NCI-H69 (cell line): ENCODE measurements at places on chromosomes 13 and 19.

GRCh38 chr19:12766051-12766521, 9.3 kb downstream of the HOOK2 start:
- DNase-seq = peak; percentile 92

DNA sequence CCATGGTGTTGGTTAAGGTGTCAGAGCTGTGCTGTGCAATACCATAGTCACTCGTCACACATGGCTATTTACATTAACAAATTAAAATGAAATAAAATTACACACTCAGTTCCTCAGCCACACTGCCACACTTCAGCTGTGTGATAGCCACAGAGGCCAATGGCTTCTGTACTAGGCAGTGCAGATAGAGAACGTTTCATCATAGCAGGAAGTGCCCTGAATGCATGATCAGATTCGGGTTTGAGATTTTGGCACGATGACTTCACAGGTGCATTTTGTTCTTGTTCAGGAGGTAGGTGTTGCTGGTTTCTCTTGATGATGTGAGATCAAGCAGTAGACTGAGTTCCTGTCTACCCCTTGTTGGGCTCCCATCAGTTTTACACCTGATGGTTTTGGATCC, 6.5 kb downstream of the ARMC6 start:
- no peak for DNase-seq

- no peak for DNase-seq
Observed at GRCh38 chr19:40143612-40144011, 47.6 kb upstream of the MAP3K10 start.

DNA sequence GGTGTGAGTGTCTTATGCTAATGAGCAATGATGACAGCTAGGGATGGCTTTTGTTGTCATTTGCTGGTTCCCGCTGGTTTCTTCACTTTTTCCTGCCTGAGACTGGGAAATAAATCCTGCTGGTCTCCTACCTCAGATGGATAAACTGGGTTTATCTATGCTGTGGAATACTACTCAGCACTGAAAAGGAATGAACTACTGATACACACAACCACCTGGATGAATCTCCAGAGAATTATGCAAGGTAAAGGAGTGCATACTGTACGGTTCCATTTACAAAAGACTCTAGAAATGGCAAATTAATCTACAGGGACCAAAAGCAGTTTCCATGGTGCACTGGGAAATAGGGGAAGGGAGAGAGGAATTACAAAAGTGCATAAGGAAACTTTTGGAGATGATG, 41.2 kb upstream of the UBE2L5 start:
- DNase-seq = no peak

DNA sequence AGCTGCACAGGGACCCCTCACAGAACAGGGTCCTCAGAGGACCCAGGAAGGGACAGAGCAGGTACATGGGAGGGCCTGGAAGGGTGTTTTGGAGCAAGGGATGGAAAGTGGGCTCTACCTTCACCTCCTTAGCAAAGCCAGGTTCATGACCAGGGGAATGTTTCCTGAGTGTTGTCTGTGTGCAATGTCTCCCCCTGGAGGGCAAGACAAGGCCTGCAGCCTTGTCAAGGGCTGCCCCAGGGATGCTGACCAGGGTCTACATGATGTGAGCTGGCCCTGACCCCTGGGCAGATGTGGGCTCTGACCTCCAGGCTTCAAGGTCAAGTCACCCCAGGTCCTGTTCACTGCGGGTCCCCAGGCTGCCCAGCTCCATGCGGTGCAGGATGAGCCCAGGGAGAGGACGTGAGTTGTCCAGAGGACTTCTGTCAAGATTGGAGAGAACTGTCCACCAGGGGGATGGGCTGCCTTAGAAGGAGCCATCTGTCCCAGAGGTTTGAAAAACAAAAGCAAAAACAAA, 1.0 kb upstream of the CEACAM1 start:
- DNase-seq = peak; percentile 67

DNA sequence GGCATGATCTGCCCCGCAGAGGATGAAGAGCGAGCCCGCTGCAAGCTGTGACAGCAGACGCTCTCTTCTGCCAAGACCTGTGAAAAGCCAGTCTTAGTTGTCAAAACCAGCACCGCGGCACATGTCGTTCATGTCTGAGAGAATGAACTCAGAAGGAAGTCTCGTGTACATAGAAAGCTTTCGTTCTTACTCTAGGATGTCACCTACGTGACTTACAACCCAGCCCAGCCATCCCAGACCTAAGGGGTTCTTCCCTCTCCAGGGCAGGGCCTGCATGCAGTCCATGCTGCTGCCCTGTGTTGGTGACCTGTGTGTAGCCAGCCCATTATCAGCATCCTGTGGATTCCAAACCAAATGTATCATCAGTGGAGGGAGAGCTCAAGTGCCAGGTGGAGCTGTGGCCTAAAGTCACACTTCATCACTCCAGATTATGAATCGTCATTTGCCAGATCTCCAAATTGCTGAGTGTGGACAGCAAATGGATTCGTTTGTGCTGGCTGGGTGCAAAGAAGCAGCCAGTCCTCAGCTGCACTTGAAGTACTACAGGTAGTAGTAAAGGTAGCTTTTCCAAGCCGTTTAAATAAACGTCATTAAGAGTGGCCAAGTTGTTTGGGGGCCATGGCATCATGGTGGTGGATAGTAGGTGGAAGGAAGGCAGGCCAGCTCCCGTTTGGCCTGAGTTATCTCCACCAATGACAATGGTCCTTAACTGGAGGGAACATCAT, 73.9 kb upstream of the GPR183 start:
- no peak for DNase-seq

DNA sequence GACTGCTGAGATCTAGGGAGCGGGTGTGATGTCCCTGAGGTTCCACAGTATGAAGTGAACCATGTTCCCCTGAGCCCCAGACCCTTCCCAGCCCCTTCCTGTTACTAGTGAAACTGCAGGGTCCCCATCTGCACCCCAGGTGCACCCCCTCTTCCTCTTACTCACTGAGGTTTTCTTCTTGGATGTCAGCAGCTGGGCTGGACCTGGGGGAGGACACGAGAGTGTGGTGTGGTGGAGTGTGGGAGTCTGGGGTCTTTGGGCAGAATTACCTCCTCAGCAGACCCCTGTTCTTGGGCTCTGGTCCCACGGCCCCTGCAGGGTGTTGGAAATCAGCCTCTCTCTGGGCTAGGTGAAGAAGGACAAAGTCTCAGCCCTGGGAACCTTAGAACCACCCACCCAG, 3.3 kb upstream of the LILRA6 start:
- DNase-seq = no peak

GRCh38 chr13:113946409-113947181, 27.3 kb downstream of the C13orf46 start:
- no peak for DNase-seq

GRCh38 chr19:13104360-13104847, 1.7 kb upstream of the LYL1 start:
- DNase-seq = no peak

GRCh38 chr13:69199664-69200063, 908.0 kb upstream of the ATXN8OS start:
- DNase-seq = peak; percentile 73

DNA sequence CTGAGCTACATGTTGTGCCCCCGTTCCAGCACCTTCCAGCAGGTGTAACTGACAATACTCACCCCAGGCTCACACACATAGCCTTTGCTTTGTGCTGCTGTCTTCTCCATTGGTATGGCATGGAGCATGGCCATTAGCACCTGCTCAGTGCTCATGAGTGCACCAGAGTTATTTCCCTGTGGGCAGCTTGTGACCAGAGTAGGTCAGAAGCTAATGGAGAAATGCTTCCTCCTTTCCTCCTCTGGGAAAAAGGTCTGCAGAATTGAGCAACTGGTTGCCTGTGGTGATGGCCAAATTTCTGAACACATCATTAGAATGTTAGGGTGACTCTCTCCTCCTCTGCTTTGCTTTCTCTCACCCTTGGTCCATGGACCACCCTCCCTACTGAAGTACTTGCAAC, 344.5 kb upstream of the TMTC4 start:
- DNase-seq = no peak

DNA sequence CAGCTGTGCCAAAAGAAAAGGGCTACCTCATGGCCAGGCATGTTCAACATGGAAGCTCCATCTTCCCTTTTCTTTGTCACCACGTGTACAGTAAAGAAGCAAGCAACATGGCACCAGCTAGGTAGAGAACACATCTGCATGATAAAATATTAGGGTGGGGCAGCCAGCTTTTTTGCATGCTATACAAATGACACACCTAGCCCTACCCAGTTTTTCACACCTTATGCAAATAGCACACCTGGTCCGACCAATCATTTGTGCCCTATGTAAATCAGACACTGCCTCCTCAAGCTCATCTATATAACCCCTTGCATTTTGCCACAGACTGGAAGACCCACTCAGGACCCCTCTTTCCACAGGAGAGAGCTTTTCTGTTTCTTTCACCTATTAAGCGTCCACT, 85.5 kb downstream of the STOML3 start:
- DNase-seq = peak; percentile 39

- DNase-seq = no peak
Observed at GRCh38 chr13:96000069-96000468, 53.1 kb downstream of the UGGT2 start.
